Hematopoietic multipotent progenitor cell treated with erythropoietin and hydrocortisone succinate and interleukin-3 and kit ligand, for 6 days (in vitro differentiated cells): ENCODE measurements at places on chromosomes 6 and 20.

- peak; percentile 12 for DNase-seq
These were observed 37.5 kb upstream of the ADGRF1 start for GRCh38 chr6:47079638-47080037.

DNA sequence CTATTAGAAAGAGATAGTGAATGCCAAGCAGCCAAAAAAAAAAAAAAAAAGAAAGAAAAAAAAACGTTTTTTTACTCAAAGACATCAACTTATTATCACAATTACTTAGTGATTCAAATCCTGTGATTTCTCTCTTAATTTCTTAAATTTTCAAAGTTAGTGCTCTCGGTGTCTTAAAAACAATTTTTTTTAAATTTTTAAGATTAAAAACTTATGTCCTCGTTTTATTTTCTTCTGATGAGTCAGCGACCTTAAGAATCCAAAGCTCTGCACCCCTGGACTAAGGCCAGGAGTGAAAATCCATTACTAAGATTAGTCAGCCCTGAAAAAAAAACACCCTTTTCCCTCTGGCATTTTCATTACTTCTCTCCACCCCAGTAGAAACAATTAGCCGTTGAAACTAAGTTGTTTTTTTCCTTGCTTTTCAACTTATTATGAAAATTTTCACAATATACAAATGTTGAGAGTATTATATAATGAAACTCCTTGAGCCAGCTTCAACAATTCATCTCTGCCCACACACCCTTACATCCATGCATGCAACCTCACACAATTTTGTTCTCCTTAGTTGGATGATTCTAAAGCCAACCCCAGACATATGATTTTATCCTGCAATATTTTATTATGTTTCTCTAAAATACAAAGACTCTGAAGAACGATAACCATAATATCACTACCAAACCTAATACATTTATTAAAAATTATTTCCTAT is 85.6 kb upstream of the CARMIL1 start:
- no peak for DNase-seq

DNA sequence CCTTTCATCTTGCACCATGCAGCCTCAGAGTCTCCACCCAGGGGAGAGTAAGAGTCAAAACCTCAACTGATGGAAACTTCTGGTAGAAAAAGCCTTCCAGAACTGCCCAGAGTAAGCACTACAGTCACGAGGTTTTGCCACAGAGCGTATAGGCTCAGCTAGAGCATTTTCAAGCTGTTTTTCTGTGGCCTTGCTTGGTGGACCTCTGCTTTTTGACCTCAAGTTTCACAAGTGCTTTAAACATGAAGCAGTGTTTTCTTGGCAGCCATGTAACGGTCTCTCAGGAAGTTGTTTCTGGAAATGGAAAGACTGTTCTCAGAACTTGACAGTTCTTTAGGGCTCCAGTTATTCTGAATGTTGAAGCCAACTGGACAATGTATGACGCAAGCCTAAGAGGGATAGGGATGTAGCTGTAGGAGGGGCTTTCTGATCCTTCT is 146.5 kb downstream of the ZDHHC14 start:
- peak; percentile 64 for DNase-seq

DNA sequence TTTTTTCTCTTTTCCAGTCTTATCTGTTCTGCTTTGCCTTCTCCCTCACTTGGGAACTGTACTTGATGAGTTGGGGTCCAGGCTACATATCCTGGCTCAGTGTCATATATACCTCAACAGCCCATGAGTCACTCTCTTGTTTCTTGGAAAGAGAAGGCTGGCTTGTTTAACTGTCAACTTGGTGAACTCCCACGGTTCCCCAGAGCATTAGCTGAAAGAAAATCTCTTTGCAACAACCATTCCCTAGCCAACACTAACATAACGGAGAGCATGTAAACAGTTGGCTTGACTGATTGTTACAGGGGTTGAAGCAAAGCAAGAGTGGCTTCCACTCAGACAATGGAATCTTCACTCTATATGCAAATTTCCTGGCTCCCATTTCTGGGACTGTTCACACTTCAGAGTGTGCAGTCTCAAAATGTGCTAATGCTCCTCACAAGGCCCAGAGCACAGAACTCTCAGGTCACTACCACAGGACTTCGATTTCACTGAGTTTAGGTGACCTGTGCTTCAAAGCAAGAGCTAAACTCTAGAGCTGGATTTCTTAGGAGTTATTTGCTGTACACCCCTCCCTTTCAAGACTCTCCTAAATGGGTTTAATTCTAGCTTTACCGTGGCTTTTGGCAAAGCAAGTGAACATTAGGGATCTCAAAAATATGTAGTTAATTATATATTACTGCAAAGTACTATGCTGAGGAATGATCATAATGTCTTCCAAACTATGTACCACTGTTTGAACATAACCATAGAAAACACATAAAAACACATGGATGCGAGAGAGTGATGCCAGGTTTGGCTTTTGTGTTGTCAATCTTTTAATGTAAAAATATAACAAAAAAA is 609.8 kb downstream of the RFPL4B start:
- peak; percentile 10 for DNase-seq

DNA sequence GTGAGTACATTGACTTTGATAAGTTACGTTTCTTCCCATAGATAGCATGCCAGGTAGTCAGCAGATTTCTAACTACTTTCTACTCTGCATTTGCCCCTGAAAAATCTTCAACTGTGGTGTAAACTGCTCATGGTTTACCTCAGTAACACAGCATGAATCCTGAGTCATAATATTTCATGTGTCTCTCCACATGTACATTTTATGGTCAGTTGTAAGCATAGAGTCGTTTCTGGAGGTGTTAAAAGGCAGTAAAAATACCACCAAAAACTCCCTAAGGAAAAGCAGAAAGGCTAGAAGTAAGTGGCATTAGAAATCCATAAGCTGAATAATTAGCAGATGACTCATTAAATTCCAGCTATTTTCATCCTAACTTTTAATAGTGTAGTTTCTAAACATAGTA is 4.1 kb upstream of the GPR63 start:
- DNase-seq: no peak

DNA sequence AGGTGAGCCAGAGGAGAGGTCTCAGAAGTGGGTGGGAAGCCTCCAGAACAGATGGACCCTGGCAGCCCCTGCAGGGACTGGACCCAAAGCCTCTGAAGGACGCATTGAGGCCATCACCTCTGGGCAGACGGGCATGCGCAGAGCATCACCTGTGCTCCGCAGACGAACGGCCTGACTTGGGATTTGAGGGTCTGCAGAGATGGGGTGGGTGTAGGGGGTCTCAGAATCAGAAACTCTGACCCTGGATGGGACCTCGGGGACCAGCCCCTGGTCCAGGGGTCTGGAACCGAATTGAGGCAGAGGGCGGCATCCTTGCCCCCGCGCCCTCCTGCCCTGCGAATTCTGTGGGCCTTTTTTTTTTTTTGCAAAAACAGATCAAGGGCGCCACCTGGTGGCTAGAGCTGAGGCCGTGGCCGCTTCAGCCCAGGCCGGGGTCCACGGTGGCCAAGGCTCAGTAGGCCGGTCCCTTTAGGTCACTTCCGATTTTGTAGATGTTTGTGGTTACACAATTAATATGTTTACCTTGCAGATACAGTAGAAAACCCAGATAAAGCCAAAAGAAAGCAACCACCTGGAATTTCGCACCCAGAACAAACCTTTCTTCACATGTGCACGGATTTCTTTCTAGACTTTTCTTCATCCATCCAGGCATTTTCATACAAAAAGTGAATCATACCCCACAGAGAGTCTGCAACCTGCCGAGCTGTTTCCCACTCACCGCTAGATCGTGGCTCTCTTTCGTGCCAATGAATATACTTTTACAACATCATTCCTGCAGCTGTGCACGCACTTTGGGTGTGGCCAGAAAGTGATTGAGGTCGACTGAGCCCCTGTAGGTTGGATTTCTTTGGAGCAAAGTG is 25.9 kb downstream of the ZBP1 start:
- DNase-seq: peak; percentile 69
